Tongue (tissue), 3 donors: ENCODE measurements at places on chromosomes 1 and 21.

GRCh38 chr1:211257826-211258225 is 1.3 kb upstream of the RCOR3 start:
- DNase-seq = no peak

DNA sequence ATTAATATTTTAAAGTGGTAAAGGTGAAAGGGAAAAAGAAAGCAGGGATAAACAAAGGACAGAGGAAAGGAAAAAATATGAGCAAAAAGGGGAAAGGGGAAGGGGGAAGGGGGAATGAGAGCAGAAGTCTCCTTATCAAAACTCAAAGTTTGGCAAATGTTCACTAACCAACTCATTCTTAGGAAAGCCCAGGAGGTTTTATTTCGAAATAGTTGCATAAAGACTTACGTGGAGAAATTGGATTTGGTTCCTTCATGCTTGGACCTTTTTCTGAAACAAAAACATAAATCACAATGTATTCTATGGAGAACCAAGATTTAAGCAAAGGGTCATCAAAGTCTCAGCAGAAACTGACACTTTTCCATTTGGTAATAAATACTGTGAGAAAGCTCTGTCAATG is 188.1 kb downstream of the TGFBR3 start:
- no peak for DNase-seq

DNA sequence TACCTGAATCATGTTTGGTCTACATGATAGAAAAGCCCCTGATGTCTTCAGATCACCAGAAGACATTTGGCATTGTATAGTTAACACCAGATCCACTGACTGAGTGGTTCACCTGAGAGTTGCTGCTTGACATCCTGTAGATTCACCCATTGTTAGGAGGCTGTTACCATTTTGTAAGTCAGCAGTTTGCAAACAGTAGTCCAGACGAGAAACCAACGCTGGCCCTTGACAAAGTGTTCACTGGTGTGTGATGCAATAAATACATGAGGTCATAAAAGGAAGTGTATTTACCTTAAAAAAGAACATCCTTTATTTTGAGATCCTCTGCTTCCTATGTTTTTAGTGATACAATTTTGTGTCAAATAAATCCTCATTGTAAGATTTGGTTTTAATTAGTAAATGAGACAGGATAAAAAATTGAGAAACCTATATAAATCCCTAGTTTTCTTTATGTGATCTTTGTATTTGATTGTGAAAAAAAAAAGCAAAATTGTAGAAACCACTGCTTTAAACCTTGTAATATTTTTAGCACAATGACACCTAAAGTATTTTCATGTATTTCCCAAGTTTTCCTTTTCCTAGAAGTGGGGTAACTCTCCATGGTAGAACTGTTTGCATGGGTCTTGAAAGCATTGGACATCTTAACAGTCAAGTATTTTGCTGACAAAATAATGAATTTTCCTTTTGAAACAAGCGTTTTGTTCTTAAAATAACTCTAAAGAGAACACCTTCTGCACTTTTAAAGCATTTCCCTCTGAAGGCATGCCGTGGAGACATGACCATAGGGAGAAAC is 204.3 kb downstream of the FGGY start:
- no peak for DNase-seq

GRCh38 chr1:36523230-36523495 is 40.5 kb upstream of the CSF3R start:
- DNase-seq = no peak
